ENCODE measurements at places on chromosomes 1 and 21.

- DNase-seq: no peak
These were observed 6.1 kb upstream of the PSMA5 start for GRCh38 chr1:109432336-109432735.

- DNase-seq: no peak
These were observed 19.3 kb downstream of the QSOX1 start for GRCh38 chr1:180173952-180174351.

- DNase-seq: no peak
These were observed 106.1 kb downstream of the SIM2 start for GRCh38 chr21:36804874-36805611.

GRCh38 chr1:15287035-15287979 lies 40.3 kb downstream of the FHAD1 start:
- no peak for DNase-seq
